ENCODE measurements at places on chromosomes 7 and 10.

DNA sequence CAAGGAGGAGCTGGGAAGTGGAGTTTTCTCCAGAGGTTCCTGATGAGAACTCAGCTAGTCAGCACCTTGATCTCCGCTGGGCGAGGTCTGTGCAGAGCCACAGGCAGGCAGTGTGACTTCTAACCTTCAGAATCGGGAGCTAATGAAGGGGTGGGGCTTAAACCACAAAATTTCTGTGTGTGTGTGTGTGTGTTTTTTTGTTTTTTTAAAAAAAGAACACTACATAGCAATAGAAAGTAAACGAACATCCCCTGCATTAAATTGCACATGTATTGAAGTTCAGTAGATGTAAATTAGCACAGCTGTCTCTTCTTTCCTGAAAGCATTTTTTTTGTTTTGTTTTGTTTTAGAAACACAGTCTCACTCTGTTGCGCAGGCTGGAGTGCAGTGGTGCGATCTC, 46.2 kb downstream of the RBM17 start:
- DNase-seq = no peak

GRCh38 chr7:83301416-83301815, 138.7 kb upstream of the PCLO start:
- DNase-seq = no peak

GRCh38 chr7:132758986-132759385, 182.7 kb upstream of the PLXNA4 start:
- no peak for DNase-seq

- no peak for DNase-seq
Measured at GRCh38 chr10:99339563-99340047, 10.4 kb downstream of the CNNM1 start.

- no peak for DNase-seq
Measured at GRCh38 chr10:99057936-99058690, 177.5 kb downstream of the HPSE2 start.

DNA sequence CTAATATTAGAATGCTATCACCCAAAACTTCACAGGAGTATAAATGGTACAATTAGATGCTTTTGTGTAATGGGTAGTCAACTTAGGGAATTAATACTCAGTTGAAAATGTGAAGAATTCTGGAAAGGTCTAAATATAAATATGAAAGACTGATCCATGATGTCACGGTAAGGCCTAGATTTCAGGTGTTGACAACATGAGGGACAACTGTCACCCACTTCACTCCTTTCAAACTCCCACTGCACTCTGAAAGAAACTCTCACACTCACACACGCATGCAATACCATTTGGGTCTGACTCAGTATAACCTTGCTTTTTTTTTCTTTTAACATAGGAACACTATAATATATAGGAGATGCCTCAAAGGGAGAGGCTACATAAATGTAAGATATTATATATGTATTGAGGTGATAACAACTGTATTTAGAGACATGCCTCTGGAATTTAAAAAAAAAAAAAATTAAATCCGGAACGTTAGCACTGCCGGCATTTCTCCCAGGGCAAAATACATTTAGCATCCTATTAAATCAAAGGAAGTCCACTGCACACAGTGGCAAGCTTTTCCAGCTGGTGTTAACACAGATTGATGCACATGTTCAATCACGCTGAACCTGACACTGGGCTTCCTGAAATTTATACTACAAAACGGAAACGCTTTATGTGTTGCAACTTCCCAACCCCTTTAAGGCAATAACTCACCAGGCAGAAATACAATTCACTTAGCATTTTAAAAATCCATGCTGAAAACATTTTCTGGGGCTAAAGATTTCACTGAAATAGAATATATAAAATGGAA, 74.9 kb downstream of the RSU1 start:
- DNase-seq = no peak

GRCh38 chr10:130339091-130339490, 202.9 kb downstream of the GLRX3 start:
- DNase-seq = no peak

GRCh38 chr7:126856691-126857291, 395.9 kb downstream of the GRM8 start:
- DNase-seq = no peak

Data from NCI-H510A (cell line).